ENCODE measurements at places on chromosomes 16 and 17. TPM values are rescaled to one million over a fixed set of nuclear protein-coding genes. Genes with fewer than 3 reads are reported as not detected.

KRT27 gene
- total RNA-seq = not detected

GDPD3 gene
- 4.4 TPM for total RNA-seq

TMEM238L gene
- not detected for total RNA-seq

FMNL1 gene
- total RNA-seq = not detected

CLEC10A gene
- 0.70 TPM for total RNA-seq

SLC16A6 gene
- 0.15 TPM for total RNA-seq

C17orf113 gene
- 0.15 TPM for total RNA-seq

PNPO gene
- total RNA-seq = 34.2 TPM

PRR15L gene
- not detected for total RNA-seq

RAB40B gene
- 8.4 TPM for total RNA-seq

HS3ST3A1 gene
- 0.38 TPM for total RNA-seq

LGALS9 gene
- 3.0 TPM for total RNA-seq

LPO gene
- total RNA-seq = not detected

CCDC182 gene
- not detected for total RNA-seq

AGRP gene
- not detected for total RNA-seq

ADAD2 gene
- total RNA-seq = not detected

NPB gene
- total RNA-seq = 0.38 TPM

TLCD3B gene
- not detected for total RNA-seq

KCNAB3 gene
- 0.15 TPM for total RNA-seq

TPSG1 gene
- not detected for total RNA-seq

SPDYE4 gene
- not detected for total RNA-seq

DHRS7C gene
- total RNA-seq = not detected

DNAI2 gene
- not detected for total RNA-seq

KRTAP1-1 gene
- total RNA-seq = not detected

Data from smooth muscle cell of the coronary artery (primary cell).